Stimulated activated CD4-positive, alpha-beta T cell treated with anti-CD3 and anti-CD28 coated beads, TNF-alpha, amount 100 ng/mL, for 1 hour (primary cell): ENCODE measurements at places on chromosomes 7 and 10.
A peak's percentile ranks its signal among the peaks of the same experiment; 100 is the strongest.

DNA sequence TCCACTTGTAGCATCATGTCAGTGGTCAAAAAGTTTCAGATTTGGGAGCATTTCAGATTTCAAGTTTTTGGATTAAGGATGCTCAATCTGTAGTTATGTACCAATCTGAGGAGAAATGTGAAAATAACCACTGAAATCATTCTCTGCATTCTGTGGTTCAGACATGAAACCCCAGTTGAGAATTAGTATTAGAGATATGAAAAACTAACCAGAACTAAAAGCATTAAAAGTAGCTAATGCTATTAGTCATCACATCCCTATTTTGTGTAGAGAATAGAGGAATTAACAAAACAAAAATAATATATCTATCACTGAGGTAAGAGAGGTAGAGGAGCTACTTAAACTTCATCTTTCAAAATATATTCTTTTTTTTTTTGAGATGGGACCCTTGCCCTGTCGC, 28.0 kb downstream of the MICU1 start:
- no peak for DNase-seq

- no peak for DNase-seq
Measured at GRCh38 chr10:112767156-112767555, 182.9 kb upstream of the TCF7L2 start.

DNA sequence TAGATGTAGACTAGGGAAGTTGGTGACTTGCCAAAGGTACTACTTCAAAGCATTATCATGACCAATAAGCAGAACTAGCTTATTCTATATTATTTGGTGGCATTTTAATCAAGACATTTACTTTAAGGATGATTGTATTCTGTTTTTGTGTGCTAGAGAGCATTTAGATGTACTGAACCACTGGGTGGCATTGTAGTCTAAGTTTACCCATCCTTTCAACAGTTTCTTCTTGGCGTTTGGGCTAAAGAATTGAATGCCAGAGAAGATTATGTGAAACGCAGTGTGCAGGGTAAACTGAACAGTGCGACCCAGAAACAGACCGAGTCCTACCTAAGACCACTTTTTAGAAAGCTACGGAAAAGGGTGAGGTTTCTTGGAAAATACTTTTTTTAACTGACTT, 26.8 kb downstream of the PRPF18 start:
- no peak for DNase-seq

GRCh38 chr10:69337296-69338132, 59.2 kb downstream of the HK1 start:
- no peak for DNase-seq

DNA sequence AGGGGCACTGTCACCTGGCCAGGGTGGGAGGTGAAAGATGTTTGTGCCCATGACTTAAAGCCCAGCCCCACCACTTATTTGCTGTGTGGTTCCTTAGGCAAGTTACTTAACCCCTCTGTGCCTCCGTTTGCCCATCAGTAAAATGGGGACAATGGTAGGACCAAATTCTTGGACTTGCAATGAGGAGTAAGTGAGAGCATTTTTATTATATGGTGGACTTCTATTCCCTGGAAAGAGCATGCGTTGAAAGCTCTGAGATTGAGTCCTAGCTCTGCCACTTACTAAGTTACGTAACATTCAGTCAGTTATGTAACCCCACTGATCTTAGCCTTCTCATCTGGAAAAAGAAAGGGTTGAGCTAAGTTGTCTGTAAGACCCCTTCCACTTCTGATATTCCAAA, 18.8 kb downstream of the VSIR start:
- DNase-seq, result no peak

- DNase-seq, result no peak
Measured at GRCh38 chr7:158355456-158356065, 232.1 kb downstream of the PTPRN2 start.

- no peak for DNase-seq
Measured at GRCh38 chr10:52756966-52757365, 15.6 kb downstream of the MBL2 start.

DNA sequence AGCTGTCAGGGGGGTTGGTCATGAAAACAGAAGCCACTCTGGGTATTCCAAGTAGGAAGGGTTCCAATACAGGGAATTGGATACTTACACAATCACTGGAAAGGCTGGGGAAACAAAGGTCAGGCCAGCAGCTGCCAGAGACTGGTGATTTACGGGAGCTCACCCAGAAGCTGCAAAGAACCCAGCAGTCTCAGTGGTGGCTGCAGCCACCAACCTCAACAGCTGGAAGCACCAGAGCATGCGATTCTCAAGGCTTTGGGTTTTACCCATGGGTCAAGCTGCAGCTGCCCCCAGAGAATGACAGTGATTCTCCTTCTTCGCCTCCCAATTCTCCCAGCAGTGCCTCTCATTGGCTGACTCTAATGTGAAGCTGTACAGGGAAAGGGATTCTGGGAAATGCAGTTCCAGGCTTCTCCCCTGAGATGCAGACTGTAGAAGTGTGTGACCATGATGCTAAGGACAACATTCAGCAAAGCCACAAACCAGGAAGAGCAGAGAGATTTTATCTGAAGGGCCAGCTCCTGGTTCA, 107.2 kb upstream of the TCF7L2 start:
- no peak for DNase-seq

- no peak for DNase-seq
Measured at GRCh38 chr7:17305387-17306171, 7.1 kb downstream of the AHR start.

- DNase-seq, result peak; percentile 19
Measured at GRCh38 chr7:100516135-100516812, 22.7 kb upstream of the AGFG2 start.

DNA sequence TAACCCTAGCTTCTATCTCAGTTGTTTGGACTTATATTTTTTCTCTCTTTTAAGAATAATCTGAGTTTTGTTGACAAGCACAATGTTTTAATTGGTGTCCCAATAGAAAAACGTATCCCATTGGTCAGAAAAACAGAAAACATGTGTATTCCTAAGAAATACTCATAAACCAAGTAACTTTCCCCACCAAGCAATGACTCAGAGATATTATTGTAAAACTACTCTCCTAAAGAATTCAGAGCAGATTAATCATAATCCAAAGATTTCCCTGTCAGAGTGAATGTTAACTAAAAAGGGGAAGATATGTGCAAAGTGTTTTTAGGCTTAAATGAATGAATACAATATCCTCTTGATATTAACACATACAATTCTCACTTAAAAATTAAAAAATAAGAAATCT, 29.4 kb upstream of the MBL2 start:
- no peak for DNase-seq

DNA sequence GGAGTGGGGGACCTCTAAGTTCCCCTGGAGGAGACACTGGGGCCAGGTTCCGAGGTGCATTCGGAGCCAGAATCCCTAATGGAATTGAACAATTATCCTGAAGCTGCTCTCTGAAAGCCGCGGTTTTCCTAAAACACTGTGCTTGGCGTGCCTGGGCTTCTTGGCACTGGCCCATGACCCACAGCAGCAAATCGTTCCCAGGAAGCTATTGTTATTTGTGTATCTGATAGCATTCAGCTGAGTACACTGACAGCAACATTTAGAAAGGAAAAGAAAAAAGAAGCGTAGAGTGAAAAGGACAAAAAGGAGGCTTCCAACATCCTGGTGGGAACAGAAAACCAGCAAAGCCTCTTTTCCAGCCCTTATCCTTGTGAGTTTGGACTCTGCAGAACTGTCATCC, 339.8 kb downstream of the FRMD4A start:
- no peak for DNase-seq

GRCh38 chr10:76085002-76085816, 653.8 kb downstream of the LRMDA start:
- DNase-seq, result no peak

DNA sequence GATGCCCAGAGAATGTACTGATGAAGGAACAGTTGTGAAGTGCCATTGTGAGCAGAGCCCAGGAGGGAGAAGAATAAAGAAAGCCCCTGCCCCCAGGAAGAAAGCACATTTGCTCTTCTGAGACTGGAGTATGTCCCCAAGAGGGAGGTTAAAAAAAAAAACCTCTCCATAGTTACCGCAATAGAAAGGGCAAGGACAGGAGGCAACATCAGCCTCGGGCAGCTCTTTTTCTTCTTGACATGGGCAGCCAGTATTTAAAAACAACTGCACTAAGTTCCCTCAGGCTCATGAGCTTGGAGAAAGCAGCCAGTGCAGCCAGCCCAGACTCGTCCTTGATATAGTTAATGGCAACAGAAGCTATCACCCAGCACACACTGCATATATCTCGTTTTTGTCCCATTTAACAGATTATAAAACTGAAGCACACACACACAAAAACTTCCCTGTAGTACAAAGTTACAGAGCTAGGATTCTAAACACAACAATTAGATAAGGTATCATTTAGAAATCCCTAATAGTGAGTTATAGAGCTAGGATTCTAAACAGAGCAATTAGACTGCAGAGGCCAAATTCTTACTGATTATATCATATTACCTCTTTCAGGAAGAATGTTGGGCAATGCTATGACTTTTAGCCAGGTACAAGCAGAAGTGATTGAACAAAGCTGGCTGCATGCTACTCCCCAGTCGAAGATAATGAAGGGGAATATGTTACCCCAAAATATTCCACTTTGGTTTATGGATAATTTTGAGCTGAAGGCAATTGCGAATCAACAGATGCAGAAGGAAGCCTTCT, 823.5 kb downstream of the GRID1 start:
- DNase-seq, result no peak

GRCh38 chr7:101156866-101157589, 2.8 kb downstream of the AP1S1 start:
- no peak for DNase-seq

DNA sequence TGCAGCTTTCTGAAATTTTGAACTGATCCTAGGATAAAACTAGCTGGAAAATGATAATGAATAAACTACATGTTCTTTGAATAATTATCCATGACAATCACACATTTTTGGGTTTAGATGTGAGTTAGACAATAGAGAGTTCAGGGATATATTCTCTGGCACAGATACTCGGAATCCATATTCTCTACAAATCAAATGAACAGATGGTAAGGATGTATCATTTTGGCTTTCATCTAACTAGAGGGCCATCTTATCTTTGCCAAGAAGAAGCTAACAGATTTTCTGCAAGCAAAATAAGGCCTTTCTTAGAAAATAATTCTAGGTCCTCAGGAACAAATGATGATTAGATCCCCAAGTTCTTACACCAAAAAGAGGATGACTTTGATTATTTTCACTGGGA, 355.9 kb upstream of the C7orf33 start:
- no peak for DNase-seq

DNA sequence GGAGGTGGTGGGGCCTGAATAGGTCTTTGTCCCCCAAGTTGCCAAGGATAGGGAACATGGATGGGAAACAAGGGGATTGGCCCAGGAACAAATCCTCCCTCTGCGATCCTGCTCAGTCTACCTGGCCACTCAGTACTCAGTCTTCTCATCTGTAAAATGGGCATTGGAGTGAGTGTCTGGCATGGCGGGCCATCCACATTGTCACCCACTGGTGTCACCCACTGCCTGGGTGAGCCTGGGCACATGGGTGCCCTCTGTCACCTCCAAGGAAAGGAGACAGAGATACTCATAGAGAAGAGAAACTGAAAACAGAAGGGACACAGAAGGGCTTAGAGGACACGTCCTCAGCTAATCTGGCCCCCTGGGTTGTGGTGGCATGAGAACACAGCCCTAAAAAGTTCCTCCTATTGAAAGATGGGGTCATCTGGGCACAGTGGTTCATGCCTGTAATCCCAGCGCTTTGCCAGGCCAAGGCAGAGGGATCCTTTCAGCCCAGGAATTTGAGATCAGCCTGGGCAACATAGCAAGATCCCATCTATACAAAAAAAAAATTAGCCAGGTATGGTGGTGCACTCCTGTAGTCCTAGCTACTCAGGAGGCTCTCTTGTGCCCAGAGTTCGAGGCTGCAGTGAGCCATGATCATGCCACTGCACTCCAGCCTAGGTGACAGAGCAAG, 12.5 kb upstream of the TNRC18 start:
- DNase-seq, result no peak

DNA sequence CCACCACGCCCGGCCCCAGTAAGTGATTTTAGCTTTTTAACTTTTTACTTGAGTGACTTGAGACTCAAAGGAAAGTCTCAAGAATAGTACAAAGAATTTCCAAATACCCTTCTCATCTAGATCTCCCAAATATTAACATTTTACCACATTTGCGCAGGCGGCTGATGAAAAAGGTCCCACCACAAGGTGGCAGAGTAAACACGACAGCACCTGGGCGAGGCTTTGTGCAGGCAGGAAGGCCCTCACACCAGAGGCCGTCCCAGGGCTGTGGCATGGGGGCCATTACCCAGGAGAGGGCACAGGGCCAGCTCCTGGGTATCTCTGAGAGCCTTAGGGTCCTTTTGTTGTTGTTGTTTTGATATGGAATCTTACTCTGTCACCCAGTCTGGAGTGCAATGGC, 50.0 kb upstream of the WIPI2 start:
- DNase-seq, result no peak

DNA sequence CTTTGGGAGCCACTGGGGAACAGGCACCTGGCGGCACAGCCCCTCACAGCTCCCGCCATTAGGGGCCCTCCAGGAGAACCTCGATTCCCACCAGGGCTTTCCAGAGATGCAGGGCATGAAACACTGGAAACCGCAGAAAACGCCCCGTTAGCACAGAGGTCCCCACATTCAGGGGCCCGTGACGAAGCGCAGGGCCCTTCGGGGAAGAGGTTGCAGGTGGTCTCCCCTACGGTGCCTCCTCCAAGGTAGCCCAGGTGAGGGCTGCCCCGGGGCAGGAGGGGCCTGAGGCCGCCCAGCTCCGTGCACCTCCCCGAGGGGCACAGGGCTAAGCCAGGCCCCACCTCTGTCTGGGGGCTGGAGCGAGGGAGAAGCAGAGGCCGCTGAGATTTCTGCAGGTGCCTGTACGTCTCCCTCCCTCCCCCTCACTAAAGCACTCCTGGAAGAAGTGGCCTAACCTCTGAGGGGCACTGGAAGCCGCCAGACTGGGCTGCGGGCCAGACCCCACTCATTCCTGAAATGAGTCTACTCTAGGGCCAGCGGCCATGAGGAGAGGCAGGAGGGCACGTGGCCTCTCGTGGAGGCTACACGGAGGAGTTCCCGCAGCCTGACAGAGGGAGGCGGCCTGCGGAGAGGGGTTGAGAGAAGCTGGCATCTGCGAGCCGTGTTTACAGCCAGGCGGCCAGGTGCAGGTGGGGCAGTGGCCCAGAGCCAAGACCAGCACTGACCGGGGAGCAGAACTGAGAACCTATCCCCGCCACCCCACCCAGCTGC, 6.9 kb downstream of the PDGFA start:
- DNase-seq, result no peak

GRCh38 chr7:65892161-65892560, 19.3 kb downstream of the VKORC1L1 start:
- no peak for DNase-seq

DNA sequence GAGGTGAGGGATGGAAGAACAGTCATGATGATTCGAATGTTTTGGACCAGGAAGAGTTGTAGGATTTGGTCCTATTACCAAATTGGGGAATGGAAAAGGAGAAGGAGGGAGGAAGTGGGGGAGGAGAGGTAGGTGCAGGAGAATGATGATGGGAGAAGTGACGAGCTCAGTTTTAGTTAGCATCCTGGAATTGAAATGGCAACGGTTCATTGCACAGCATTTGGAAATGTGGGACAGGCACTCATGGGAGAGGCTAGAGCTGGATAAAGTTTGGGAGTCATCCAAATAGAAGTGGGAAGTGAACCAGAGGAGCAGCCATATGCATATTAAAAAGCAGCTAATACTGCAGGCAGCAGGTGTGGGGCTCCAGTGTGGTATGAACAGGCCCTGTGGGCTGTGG, 253.6 kb downstream of the SORCS3 start:
- no peak for DNase-seq
